Stimulated activated CD4-positive, alpha-beta T cell treated with anti-CD3 and anti-CD28 coated beads, Interleukin-2, amount 100 ng/mL, for 48 hours (primary cell): ENCODE measurements at places on chromosomes 6 and 20.

GRCh38 chr6:44956396-44956795 is 371.7 kb upstream of the RUNX2 start:
- DNase-seq = no peak

DNA sequence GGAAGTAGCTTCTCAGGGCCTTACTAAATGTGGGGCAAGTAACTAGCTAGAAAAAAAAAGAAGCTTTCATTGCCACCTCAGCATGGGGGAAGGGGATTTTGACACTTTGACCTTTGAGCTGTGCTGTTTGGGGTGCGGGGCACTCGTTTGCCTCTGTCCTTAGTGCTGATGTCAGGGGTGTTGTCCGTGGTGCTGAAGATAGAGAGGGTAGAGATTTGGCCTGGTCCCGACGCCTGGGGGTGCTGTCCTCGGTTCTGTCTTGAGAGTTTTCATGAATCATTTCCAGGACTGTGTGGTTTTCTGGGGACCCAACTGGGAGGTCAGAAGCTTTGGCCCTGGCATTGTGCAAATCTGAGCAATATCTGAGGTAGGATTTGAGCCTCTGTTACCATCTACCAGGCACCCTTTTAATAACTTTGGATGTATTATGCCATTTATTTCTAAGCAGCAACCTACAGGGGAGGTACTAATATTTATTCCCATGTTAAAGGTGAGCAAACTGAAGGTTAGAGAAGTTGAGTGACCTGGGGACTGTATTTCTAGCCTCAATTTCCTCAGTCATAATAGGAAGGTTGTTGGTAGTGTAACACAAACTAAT is 78.0 kb downstream of the DLGAP4 start:
- peak; percentile 46 for DNase-seq

- no peak for DNase-seq
Measured at GRCh38 chr6:122894791-122895190, 101.2 kb upstream of the CLVS2 start.

DNA sequence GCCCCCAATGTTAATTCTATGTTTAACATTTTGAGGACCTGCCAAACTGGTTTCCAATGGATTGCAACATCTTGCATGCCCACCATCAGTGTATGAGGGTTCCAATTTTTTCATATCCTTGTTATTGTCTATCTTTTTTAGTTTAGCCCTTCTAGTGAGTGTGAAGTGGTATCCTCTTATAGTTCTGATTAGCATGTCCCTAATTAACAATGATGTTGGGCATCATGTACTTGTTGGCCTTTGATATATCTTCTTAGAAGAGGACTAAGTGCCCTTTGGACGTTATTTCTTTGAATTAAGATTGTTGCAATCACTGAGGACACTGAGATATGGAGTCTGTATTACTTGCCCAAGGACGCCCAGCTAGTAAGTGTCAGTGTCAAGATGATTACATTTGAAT is 22.3 kb downstream of the GCNT2 start:
- no peak for DNase-seq

GRCh38 chr6:84773431-84774156 is 9.2 kb upstream of the TBX18 start:
- no peak for DNase-seq

- DNase-seq = no peak
Measured at GRCh38 chr6:44660561-44661220, 273.2 kb downstream of the CDC5L start.

GRCh38 chr6:11631008-11631407 is 93.5 kb downstream of the TMEM170B start:
- DNase-seq = no peak

GRCh38 chr6:114650891-114651290 is 308.1 kb upstream of the HS3ST5 start:
- no peak for DNase-seq

DNA sequence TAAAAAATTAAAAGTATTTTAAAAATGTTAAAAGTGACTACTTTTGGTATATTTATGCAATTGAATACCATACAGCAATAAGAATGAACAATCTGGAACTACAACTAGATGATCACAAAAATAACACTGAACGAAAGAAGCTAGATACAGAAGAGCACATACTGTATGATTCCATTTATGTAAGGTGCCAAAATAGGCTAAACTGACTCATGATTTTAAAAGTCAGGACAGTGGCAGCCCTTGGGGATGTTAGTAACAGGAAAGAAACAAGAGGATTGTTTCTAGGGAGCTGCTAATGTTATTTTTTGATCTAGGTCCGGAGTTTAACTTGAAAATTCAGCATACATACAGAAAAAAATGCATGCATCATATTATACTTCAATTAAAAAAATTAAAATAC is 42.3 kb downstream of the KIF13A start:
- no peak for DNase-seq

DNA sequence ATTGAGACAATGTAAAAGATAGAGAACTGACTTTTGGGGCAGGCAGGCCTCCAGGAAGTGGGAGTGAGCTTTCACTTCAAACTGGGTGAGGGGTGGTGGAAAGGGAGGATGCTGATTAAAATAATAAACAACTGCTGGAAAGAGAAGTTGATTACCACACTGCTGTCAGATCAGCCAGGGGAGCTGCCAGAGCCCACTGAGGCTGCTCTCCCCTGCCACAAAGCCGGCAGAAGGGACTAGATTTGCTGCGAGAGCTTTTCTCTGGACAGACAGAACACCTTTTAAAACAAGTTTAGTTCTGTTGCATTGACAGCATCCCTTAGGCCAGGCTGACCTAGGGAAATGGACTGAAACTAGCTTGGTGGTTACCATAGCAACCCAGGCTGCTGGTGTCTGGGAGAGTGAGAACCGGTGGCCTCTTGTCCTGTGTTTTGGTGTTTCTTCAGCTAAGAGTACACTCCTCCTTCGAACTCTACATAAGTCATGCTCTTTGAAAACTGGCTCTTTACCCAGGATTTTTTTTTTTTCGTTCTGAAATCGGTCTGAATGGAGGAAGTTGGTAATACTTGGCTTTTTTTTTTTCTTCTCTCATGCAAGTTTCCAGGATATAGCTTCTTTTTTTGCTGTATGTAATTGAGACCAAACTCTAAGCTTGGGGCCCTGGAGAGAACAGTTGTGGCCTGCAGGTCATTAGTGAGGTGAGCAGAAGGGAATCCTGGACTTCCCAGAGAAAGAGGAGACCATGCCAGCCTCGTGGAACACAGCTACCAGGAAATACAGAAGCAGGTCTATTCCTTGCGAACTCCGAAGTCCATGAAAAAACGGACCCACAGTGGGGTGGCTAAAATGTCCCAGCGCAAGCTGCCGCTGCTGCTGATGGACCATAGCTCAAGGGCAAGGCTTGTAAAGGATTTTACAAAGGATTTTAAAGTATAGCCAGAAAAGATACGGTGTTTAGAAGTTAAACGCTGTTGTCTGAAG is 374.4 kb downstream of the UTRN start:
- DNase-seq = no peak

DNA sequence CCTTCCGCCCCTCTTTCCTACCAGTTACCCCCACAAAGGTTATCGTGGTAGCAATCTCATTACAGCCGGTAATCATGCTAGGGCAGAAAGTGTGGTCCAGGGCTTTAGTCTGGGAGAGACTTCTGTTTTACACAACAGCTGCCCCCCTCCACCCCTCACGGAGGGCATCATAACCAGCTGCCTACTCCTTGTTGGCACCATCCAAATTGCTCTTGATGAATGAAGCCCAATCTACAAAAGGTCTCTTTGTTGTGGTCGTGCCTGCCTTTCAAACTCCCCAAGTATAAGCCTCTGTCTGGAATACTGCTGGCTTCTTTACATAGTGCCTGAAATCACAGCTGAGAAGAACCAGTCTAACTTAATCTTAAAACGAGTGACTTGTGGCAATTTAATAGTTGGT is 157.9 kb downstream of the INSM1 start:
- DNase-seq = no peak

- no peak for DNase-seq
Measured at GRCh38 chr6:135464634-135465033, 32.9 kb downstream of the AHI1 start.

- DNase-seq = no peak
Measured at GRCh38 chr20:54980103-54980960, 504.9 kb downstream of the DOK5 start.

DNA sequence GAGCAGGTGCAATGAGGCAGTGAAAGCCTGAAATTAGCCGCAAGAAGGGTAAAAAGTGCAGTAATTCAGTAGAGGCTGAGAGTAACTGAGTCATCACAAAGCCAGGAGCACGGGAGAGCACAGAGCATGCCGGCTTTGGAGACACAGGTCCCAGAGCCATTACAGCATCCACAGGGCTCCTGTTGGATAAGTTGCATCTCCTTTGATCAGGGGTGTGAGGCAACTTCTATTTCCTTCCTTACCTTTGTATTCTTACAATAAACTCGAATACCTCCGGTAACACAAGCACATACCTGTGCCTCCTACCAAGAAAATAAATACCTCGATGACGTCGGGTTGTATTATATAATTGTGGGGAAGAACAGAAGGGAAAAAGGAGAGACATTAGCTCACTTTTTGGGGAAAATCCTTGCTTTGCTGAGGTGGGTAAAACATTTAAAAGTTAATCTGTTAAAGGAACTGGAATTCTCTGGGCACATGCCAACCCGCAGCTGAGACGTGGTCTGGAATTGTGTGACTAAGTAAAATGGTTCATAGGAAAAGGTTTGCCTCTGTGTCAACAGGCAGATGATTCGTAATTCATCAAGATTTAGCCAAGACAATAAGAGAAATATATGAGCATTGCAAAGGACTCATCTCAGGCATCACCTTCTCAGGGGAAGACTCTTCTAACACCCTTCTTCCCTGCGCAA is 360.7 kb upstream of the ZFP64 start:
- no peak for DNase-seq

DNA sequence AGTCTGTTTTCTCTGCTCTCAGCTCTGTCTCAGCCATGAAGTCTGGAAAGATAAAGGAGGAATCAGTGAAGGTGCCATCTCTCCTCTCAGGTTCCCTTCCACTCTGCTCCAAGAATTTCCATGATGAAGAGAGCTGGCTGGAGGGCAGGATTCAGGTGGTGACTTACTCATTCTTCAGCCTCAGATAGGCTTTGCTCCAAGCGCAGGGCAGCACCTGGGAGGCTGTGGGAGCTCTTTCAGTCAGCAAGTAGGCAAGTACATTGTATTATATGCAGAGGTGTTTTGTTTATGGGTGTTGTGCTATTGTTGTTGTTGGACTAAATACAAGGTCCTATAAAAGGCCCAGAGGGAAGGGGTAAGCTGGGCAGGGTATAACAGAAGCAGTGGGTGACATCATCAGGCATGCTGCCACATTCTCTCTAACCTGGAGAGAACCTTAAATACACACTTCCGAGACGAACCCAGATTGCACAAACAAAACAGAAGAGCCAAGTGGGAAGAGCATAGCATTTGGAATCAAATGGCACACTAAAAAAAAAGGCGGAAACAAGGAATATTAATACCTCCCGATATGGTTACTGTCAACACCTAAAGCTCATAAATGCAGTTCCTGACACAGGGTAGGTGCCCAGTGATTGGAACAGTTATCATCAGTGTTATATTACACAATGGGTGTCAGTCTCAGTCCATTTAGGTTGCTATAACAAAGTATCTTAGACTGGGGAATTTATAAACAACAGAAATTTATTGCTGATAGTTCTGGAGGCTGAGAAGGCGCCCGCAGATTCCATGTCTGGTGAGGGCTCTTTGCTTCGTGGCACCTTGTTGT is 14.5 kb upstream of the PSMG4 start:
- no peak for DNase-seq

DNA sequence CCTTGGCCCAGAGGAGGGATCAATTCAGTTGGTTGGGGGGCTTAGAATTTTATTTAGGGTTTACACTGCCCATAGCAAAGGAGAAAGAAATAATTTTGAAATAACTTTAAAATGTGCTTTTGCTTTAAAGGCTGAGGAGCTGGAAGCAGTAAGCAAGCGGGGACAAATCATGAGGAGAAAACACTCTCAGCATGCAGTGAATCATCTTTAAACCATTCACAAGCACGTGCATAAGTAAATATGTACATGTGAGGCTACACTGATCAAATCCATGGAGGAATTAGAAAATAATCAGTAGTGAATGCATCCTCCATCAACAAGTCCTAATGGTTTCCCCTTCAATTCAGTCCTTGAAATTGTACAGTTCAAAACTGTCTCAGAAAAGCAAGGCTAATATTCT is 181.0 kb downstream of the MTFR2 start:
- no peak for DNase-seq

- no peak for DNase-seq
Measured at GRCh38 chr6:87993356-87993755, 54.3 kb upstream of the SPACA1 start.

- no peak for DNase-seq
Measured at GRCh38 chr6:66355471-66355870, 648.4 kb upstream of the EYS start.

DNA sequence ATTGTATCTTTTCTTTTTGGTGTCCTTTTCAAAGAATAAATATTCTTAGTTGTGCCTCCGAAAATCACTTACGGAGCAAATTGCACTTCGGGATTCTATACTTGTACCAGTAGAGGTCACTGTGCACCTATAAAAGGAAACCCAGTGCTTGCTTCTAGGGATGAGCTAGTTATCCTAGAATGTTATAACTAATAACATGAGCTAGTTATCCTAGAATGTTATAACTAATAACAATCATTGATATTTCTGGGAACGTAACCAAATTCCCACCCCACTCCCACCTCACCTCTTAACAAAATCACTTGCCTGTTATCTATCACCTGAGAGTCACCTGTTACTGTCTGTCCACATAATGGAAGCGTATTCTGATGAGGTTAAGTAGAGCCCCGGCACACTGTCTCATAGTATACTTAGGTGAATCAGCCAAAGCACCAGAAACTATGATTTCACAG is 126.9 kb upstream of the TIAM2 start:
- DNase-seq = no peak

- no peak for DNase-seq
Measured at GRCh38 chr6:166206510-166207283, 39.0 kb upstream of the TBXT start.

GRCh38 chr6:63731930-63732329 is 96.3 kb downstream of the PHF3 start:
- DNase-seq = no peak

DNA sequence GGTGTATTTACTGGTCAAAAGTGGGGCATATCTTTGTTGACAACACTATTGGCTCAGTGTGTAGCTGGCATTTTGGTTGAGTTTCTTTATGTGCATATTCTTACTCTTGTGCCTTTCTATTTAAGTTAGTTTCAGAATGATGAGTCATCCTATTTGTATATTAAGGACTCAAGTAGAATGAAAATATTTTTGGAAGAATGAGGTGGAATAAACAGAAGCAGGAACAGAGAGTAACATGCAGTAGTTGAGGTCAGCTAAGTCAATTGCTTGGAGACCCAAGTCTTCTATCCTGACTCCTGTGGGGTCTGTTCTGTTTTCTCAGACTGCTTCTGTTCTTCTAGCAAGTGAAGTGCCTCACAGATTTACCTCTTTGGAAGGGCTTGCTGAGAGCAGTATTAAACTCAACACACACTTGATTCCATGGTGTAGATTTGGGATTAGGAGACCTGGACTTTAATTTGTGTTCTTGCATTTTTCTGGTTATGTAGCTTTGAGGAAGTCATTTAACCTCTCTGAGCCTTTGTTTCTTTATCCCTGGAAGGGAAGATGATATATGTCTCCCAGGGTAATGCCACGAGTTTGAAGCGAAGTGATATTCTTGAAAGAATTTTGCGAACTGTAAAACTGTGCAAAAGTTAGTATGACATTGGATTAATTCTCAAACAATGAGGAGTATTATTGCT is 324.3 kb downstream of the QKI start:
- no peak for DNase-seq
